ENCODE measurements at places on chromosomes 3 and 15.

- no peak for DNase-seq
These were observed 10.8 kb downstream of the EIF2AK4 start for GRCh38 chr15:39944726-39945125.

DNA sequence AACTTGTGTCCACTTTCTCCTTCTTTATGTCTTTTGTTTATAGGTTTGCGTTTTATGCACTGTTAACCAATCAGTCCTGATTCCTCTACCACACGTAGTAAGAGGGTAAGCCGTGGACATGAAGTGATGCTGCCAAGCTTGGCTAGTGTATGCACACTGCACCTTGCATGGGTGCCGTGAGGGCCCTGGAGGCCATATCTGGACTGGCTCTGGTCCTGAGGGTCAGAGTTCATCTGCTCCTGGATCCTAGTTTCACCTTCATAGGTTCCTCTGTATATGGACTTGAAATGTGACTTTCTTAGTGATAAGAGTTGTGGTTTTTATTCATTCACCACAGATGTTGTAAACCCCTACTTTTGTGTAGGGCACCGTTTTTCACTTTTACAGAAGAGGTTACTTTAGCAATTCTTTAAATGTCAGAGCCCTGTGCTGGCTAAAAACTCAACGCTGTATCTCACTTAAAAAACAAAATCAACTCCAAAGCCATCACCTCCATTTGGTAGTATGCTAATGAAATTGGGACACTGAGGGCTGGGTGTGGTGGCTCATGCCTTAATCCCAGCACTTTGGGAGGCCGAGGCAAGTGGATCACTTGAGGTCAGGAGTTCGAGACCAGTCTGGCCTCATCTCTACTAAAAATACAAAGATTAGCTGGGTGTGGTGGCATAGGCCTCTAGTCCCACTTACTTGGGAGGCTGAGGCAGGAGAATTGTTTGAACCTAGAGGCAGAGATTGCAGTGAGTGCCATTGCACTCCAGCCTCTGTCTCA is 22.9 kb downstream of the SIAH2 start:
- no peak for DNase-seq

DNA sequence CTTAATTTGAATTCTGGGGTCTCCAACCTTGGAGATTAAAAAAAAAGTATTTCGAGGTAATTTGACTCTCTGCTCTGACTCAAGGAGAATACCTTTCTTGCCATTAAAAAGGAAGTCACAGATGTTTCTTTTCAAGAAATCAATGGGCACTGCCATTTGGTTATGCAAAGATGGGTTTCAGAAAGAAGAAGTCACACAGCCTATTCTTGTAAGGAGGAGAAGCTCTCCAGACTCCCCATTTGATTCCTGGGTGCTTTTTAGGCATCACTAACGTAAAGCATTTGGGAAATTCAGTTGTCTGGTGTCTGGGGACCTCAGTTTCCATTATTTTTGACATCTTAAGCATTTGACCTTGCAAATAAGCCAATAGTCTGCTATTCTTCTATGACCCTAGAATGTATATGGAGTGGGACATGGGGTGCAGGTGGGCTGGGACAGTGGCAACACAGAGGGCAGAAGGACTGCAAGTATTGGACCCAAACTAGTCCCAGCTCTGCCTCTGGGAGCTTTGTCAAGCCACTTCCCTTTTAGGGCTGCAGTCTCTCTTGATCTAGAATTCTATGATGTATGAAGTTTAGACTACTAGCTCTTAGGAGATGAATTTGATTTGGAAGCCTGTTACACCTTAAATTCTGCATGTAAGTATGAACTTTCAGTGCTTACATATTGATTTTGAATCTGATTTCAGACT is 27.8 kb downstream of the IL5RA start:
- DNase-seq: no peak

GRCh38 chr3:107925851-107926250 is 165.0 kb downstream of the CD47 start:
- DNase-seq: no peak

- no peak for DNase-seq
These were observed 348.0 kb upstream of the DPPA4 start for GRCh38 chr3:109685084-109686079.

DNA sequence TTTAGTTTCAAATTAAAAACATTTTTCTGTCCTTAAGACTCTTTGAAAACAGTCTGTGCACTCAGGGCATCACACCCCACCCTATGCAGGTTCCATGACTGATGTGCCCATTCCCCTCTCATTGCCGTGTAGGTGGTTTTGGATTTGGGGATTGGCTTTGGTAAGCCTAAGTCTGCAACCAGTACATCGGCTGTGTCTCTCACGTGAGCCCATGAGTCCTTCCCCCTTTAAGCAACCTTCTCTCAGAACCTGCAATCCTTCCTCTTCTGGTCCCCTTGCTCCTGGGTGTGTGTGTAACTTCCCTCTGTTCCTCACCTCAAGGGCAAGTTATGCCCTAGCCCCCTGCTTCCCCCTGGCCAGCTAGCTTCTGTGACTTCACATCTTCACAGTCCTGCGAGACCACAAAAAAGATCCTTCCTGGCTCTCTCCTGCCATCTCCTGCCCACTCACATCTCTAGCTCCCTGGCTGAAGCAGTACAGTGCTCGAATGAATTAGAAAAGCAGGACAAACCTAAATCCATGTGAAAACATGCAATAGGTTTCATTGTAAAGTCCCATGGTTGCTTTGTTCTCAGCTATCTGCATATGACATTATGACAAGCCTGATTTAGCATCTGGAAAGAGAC is 126.7 kb downstream of the UACA start:
- peak; percentile 51 for DNase-seq

DNA sequence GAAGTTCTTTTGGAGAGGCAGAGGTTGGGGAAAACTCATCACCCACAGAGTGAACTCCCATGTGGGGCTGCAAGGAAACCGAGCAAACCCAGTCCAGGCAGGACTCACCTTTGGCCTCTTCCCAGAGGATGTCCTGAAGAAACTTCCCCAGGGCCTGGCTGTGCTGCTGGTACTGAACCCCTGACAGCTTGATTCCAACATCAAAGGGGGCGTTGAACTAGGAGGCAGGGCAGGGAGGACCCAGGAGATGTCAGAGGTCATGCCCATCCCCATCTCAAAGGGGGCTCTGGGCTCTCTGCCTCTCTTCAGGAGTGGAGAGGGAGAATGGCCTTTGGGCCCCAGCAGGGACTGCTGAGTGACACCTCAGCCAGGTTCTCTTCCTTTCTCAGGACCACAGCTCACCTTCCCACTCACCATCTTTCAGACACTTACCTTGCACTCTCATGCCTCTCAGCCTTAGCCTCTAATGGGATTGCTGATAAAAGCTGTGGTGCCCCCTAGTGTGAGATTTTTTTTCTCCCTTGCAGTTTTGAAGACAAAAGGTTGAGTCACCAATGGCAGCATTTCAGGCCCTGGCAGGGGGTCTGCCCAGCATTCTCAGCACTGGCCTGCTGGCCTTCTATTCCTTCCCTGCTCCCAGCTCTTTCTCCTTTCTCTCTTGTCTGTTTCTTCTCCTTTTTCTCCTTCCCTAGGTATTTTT is 6.0 kb downstream of the GHRL start:
- no peak for DNase-seq

DNA sequence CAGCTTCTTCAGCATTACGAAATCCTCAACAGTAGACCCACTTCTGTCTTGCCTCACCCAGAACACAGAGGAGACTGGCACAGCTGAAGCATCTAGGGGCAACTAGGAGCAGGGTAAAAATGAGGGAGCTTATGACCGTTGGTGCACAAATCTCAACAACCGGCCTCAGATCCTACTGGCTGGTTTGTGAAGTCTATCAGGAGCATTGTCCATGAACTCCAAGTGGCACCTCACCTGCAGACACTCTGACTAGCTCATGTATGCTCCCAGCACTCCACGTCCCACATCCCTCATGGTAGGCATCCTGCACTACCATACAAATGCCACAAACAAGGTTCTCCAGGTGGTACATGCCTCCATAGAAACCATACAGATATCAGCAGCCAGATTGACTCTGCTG is 163.1 kb downstream of the TLE3 start:
- no peak for DNase-seq

GRCh38 chr3:54273791-54274190 is 151.4 kb downstream of the CACNA2D3 start:
- no peak for DNase-seq

GRCh38 chr3:138768125-138768524 is 66.6 kb downstream of the PIK3CB start:
- peak; percentile 33 for DNase-seq

GRCh38 chr3:145490088-145491048 is 670.6 kb downstream of the PLOD2 start:
- no peak for DNase-seq

- no peak for DNase-seq
These were observed 122.4 kb downstream of the NR1D2 start for GRCh38 chr3:24067483-24067882.

DNA sequence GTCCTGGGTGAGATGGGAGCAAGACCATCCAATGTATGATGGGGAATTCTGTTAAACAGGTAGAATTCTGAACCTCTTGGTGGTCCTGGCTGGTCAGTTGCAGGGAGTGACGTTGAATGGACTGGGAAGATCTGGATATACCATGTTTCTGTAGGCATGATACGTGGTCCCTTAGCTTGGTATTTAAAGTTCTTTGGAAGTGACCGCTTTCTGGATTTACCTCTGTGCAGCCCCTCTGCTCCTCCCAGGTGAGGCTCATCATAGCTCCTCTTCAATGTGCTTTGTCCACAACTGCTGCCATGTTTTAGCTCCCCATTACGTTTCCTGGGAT is 37.2 kb downstream of the SMAD3 start:
- no peak for DNase-seq

DNA sequence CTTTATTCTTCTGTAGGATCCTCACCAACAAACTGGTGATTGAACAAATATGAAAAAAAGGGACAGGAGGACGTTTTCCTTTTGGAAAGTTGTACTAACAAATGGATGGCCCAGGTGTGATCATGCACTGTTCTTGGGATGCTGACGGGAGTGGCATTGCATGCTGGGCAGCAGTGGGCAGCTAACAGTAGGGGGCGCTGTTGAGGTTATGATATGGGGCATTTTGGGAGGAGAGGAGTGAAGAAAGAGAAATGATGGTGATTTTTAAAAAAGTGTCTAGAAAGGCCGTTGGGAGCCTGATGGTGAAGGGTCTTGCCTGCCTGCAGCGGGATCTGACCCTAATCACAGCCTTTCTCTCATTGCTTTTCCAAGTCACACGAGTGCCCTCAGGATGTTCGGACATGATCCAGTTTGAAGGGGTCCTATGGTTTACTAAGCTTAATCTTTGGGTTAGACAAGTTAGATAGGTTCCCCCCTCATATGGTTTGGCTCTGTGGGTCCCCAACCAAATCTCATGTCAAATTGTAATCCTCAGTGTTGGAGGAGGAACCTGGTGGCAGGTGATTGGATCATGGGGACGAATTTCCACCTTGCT is 46.2 kb upstream of the PRTG start:
- DNase-seq: no peak

DNA sequence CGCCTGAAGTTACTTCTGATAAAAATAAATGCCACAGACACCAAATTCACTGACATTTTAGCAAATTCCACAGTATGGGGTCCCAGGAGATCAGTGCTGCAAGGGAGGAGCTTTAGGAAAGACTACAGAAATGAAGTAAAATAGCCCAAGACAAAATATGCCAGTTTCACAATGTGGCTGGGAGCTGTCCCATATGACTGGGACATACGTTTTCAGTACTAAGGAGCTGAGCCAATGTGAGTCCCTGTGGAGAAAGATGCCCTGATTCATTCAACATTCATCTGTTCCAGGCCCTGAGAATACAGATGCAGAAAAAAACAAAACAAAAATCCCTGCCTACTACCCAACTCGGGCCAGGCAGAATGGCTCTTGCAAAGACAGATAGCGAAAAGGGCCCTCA is 63.4 kb upstream of the FAM174B start:
- no peak for DNase-seq

- no peak for DNase-seq
These were observed 8.4 kb upstream of the CCDC54 start for GRCh38 chr3:107368654-107369398.

- DNase-seq: no peak
These were observed 36.8 kb downstream of the EHD4 start for GRCh38 chr15:41935566-41936020.

DNA sequence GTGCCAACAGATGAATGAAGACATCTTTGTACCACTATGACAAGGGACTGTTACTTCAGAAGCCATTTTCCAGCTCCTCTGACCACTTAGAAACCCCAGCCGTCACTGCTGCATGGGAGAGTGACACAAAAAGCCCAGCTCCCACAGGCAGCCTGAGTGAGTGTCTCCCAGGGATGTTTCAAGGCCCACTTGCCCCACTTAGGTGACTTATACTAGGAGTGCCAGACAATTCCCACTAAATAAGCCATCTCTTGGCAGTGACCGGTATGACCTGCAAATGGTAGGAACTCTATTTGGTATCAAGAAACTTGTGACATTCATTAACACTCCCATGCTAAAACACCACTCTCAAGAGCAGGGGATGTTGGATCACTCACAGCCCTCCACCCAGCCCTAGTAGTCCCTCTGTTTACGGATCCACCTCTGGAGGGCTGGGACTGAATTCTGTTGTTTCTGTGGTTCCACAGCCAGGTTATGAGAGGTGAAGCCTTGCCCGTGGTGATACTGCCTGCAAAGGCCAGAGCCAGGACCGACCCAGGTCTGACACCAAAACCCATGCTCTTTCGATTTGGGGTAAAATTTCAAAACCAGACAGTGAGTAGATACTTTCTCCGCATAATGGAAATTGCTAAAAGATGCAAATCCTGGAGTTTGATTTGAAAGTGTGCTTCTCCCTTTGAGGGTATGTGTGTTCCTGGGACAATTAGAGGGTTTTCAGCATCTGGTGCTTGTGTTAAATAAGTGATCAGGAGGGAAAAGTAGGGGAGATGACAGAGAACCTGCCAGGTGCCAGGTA is 14.5 kb downstream of the RBP1 start:
- no peak for DNase-seq

GRCh38 chr3:43531835-43532234 is 90.0 kb downstream of the ANO10 start:
- no peak for DNase-seq

DNA sequence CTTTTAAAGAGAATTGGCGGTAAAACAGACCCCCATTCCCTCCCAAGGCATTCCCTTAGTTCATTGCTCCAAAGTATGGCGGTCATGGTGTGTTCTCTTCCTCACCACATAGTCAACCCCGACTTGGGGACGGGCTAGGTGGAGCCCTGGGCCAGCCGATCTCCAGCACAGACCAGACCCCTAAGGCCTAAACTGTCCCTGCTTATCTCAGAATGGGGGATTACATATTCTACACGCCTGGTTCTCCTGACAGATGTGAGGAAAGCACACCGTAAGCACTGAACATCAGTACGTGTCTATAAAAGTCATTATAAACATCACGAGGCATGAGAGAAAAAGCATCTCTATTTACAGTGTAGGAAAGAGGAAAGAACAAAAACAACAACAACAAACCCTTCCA is 244.5 kb upstream of the STT3B start:
- no peak for DNase-seq

All from hematopoietic multipotent progenitor cell (in vitro differentiated cells).